ENCODE measurements at places on chromosomes 5 and 9.
A peak's percentile ranks its signal among the peaks of the same experiment; 100 is the strongest.

DNA sequence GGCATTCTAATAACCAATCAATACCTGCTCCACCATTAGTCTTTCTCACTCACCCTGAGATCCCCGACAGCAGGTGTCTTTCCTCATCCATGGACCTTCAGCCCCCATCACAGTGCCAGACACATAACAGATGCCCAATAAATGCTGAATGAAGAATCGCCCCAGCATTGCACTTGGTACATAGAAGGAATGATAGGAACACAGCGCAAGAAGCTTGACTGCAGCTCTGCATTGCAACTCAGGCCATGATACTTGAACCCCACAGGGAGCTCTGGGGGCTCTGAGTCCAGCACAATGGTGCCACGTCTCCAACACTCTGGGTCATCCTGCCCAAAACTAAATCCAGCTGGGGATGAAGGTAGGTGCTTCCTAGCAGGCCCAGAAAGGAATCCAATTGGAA, 355.0 kb upstream of the SLC30A5 start:
- no peak for DNase-seq

DNA sequence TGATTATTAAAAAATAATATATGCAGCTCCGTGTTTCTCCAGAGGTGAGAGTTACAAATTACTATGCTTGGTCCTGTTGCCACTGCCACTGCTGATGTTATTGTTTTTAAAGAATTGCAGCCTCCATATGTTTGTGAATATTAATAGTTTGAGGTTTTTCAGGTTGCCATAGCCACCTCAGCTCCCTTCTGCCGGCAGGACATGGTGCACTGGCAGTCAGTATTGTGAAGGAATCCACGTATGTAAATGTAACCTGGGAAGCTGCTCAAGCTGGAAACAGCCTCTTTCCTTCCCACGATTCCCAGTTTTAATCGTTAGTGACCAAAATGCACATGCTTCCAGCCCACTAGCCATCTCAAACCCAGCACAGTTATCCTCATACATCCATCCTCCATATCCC, 184.4 kb upstream of the CCNG1 start:
- no peak for DNase-seq

GRCh38 chr9:36337002-36337401, 63.1 kb downstream of the RNF38 start:
- DNase-seq, result no peak

GRCh38 chr9:20216438-20216837, 405.9 kb downstream of the MLLT3 start:
- no peak for DNase-seq

GRCh38 chr5:150391986-150392385, 20.7 kb downstream of the CD74 start:
- no peak for DNase-seq

GRCh38 chr9:136720251-136720897, 8.0 kb downstream of the DIPK1B start:
- DNase-seq, result peak; percentile 57

DNA sequence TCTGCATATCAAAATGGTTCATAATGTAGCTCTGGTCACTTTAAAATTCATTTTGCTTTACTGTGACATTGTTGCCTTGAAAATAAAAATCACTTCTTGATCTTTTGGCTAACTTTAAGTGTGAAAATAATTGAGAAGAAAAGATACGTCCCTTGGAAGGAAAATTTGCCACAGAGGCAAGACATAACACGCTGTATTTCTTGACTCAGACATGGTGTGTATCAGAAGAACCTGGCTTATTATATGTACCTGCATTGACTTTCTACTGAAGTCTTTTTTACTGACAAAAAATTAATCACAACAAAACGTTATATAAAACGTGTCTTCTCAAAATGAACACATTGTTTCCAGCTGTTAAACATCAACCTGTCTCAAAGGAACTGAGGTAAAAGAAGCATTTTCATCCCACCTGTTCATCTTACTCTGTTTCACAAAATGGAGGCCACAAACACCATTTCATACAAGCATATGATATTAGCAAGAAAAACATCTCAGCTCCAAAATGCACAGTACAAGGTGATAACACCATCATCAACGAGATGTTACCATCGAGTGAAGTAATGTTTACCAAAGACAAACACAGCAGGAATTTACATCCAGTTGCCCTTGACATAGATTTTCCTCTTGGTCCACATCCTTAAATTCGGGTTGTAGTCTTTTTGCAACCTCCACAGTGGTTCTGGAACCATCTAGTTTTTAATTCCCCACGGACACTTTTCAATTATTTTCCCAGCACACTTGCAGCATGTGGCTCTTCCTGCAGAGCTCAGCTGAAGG, 179.9 kb downstream of the GLIS3 start:
- no peak for DNase-seq

GRCh38 chr5:73692166-73692640, 66.2 kb downstream of the ARHGEF28 start:
- DNase-seq, result no peak

DNA sequence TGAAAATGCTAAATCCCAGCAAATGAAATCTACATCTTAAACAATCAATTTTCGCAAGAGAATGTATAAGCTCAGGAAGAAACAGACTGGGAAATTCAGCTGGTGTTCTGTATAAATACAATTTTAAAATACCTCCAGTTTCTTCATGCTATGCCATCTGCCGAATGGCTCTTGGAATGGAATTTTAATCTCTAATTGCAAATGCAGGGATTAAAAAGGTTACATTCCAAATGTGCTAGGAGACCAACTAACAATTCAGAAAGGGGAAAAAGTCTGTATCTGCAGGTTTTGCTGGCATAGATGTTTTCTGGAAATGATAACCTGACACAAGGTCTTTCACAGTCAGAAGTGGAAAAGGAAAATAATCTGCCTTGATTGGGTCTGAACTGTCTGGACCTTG, 379.7 kb downstream of the MAT2B start:
- peak; percentile 40 for DNase-seq
